GM12864 (cell line): ENCODE measurements at places on chromosomes 3 and 15.
A peak's percentile ranks its signal among the peaks of the same experiment; 100 is the strongest.

DNA sequence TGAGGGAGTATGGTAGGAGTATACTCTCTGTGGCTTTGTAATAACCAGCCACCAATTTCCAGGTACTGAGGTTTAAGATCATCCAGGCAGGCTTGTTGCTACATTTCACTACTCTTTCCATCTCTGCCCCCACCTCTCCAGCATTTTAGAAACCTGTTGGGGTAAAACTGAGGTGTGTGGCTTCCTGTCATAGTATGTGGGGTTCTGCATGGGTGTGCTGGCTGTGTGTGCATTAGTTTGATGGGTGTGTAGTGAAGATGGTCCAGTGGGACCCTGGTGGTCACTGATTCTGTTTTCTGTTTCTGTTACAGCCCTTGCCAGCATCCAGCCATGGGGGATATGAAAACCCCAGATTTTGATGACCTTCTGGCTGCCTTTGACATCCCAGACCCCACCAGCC lies 34.0 kb downstream of the ZNF592 start:
- no peak for DNase-seq

- peak; percentile 90 for DNase-seq
These were observed 16.5 kb upstream of the CYP11A1 start for GRCh38 chr15:74383695-74384565.

- no peak for DNase-seq
These were observed 189.8 kb downstream of the MBNL1 start for GRCh38 chr3:152458376-152459117.

DNA sequence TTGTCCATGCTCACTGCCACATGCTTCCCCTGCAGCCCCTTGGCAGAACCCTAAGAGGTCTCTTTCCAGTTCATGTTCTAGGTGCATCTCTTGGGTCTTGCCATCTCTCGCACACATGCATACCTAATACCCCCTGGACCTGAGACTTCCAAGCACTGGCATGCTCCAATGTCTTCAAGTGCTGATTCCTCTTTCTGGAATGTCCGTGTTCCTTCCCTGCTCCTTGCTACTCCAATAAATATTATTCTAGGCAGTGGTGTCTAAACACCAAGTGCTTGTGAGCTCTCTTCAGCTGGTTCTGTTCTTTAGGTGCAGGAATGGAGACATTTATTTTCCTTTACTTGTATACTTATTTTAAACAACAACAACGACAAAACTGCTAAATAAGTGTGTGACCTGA lies 370.1 kb downstream of the LPP start:
- DNase-seq, result no peak

DNA sequence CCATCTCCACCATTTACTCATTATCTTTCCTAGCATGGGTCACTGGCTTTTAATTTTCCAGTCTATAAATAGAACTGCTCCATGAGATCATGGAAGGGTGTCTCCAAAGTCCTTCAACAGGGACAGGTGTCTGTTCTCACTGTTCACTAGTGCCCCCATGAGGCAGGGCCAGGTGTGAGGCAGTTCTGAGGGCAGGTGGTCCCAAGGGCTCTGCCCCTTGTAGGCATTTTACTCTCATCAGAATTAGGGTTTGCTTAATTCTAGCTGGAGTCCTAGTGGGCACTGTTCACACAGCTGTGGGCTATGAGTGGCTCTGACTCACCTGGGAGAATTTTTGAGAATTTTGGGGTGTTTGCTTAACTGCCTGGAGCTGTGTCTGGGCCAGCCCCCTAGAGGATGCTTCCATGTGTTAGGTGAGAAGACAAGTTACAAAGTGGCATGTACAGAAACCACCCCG lies 248.0 kb upstream of the LYSMD4 start:
- DNase-seq, result no peak

DNA sequence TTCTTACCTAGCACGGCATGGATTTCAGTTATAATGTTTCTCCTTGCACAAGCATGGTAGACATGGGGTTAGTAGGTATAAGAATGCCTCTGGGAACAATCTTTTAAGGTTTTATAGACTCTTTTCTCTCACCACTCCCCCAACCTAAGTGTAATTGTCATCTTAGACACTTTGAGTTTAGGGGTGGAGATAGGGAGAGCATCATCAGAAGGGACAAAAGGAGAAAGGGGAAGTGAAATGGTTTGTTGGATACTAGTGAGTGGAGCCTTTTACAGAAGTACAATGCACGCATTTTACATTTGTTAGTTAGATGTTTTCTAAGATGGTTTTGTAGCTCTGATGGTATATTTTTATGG lies 189.2 kb downstream of the TP63 start:
- no peak for DNase-seq
